Brain (organoid and tissue), 16 donors: ENCODE measurements at places on chromosomes 6 and 20.
A peak's percentile ranks its signal among the peaks of the same experiment; 100 is the strongest.

GRCh38 chr20:23050847-23051627 lies 1.6 kb upstream of the THBD start:
- DNase-seq = peak; percentile 78

- peak; percentile 89 for DNase-seq
Measured at GRCh38 chr6:68559716-68560115, 75.4 kb upstream of the ADGRB3 start.

GRCh38 chr20:36497856-36498255 lies 43.5 kb upstream of the MYL9 start:
- no peak for DNase-seq

- no peak for DNase-seq
Measured at GRCh38 chr20:20480126-20480525, 112.2 kb downstream of the INSM1 start.

DNA sequence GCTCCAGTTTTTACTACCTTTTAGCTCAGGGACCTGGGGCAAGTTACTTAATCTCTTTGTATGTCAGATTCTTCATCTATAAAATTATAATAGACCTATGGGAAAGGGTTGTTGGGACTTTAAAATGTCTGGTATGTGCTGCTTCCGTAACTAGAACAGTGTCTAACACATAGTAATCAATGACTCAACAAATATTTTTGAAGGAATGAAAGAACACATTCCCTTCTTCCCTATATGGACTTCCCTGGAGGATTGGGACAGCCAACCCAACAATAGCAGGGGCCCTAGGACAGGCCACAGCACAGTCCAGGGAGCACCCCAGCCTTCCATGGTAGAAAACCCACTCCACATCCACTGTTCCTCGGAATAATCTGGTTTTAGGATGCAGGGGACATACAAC lies 50.7 kb upstream of the TPD52L1 start:
- DNase-seq = no peak
